ENCODE measurements at places on chromosomes 4 and X.

GRCh38 chr4:40099010-40099409 is 42.4 kb downstream of the N4BP2 start:
- no peak for DNase-seq

DNA sequence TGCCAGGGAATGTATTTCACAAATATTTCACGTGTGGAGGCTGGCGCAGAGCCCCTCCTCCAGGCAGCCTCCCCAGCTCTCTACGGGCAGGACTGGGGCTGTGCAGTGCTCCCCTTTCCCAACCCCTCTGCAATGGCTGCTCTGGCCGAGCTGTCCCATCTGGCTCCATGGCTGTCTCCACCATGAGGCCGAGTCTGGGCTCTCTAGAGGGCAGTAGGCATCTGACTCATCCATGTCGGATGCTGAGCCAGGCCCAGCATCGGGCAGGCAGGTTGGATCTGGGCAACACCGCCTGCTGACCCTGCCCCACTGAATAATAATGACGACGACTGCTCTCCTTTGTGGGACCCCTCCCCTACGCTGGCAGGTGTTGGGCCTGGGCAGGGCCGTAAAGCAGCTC is 11.0 kb upstream of the SH3TC1 start:
- peak; percentile 30 for DNase-seq

- DNase-seq = no peak
Measured at GRCh38 chr4:47651231-47651630, 166.2 kb downstream of the ATP10D start.

DNA sequence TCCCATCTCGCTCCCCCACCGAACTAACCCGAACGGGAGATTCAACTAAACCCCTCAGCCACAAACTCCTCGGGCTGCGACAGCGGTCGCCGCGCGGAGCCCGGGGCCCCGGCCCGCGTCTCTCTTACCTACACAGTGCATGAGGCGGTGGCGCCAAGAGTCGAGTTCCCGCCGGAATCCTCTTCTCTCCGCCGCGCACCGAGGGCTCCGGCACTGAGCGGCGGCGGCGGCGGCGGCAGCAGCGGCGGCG is 160 bp downstream of the LCORL start:
- no peak for DNase-seq

Measured in A549 (cell line).